ENCODE measurements at places on chromosomes 16 and 17.

DNA sequence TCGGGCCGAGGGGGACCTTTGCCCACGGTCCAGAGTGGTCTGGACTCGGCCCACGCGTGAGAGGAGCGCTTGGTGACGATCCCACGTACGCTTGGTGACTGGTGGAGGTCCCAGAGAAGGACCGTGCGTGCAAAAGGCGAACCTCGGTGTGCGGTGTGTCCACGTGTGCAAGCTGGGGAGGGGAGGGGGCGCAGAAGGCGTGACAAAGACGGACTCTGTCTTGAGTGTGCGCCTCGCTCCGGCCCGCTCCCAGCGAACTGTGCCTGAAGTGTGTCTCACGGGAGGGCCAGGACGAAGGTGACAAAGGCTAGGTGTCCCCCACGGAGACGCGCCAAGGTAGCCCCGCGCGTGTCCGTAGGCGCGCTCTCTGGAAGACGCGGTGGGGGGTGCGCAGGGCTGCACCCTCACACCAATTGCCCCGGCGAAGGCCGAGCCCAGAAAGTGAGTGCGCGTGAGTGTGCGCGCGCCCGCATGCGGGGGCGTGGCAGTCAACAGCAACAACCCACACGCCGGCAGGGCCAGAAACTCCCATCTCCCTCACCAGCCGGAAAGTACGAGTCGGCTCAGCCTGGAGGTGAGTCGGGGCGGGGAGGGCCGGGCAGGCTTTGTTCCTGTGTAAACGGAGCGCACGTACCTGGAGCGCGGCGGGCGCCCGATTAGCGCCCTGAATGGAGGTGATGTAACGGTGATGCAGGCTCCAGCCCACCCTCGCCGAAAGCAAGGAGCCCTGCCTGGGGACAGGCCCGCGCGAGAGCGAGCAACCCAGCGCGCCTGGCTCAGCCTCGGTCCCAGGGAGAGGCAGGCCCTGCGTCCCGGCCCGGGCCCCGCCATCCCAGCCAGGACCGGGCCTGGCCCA lies at the start of gene GPRC5C:
Gene GPRC5C (plus strand): TSS at position 521 of the 856 bp plus-strand sequence. CDS start 7,689 bp downstream, outside the sequence.
- DNase-seq = no peak

GRCh38 chr17:39164675-39165143 lies 1.3 kb downstream of the ARL5C start:
- peak; percentile 86 for DNase-seq

DNA sequence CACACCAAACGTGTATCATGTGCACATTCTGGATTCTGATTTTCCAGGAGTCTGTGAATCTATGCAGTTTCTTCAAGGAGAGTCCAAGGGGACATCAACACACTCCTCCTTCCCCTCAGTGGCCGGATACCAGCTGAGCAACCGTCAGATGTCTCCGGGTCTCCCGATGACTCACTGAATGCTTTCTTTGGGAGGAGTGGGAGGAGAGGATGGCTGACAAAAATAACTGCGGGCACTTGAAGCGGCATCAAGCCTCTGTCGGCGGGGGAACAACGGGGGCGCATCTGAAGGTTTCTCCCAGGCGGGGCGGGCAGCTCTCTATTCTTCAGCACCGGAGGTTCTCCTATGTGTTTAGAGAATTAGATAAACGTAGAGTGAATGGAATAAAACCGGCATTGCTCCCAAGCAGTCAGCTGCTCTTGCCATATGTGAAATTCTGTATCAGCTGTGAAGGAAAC lies 24.6 kb upstream of the LRRC75A start:
- no peak for DNase-seq

- DNase-seq = no peak
Observed at GRCh38 chr17:19510903-19511302, 22.8 kb upstream of the SLC47A1 start.

- DNase-seq = no peak
Observed at GRCh38 chr16:25966172-25967097, 274.7 kb downstream of the HS3ST4 start.
